ENCODE measurements at places on chromosomes 7 and 10. TPM values are rescaled to one million over a fixed set of nuclear protein-coding genes. Genes with fewer than 3 reads are reported as not detected.
A peak's percentile ranks its signal among the peaks of the same experiment; 100 is the strongest.

- H3K36me3 ChIP-seq: no peaks in the 10 kb centered on the region
- H3K4me3 ChIP-seq: no peak overlapping the region
- peaks cover 11% of the 10 kb centered on the region for H3K4me1 ChIP-seq
- DNase-seq: no peak
- H3K27me3 ChIP-seq: no peaks in the 10 kb centered on the region
- H3K27ac ChIP-seq: no peak overlapping the region
Observed at GRCh38 chr10:35480142-35480541, 125.0 kb upstream of the GJD4 start.

GRCh38 chr10:126073606-126074005 lies 177.2 kb downstream of the FANK1 start:
- no peaks in the 10 kb centered on the region for H3K27me3 ChIP-seq
- no peak overlapping the region for H3K4me3 ChIP-seq
- no peaks in the 10 kb centered on the region for H3K36me3 ChIP-seq
- no peaks in the 10 kb centered on the region for H3K4me1 ChIP-seq
- no peak overlapping the region for H3K27ac ChIP-seq
- no peak for DNase-seq

- H3K36me3 ChIP-seq: no peaks in the 10 kb centered on the region
- no peak for DNase-seq
- H3K27ac ChIP-seq: no peak overlapping the region
- no peak overlapping the region for H3K4me3 ChIP-seq
- H3K4me1 ChIP-seq: no peaks in the 10 kb centered on the region
Observed at GRCh38 chr10:129846991-129847391, 117.1 kb downstream of the EBF3 start.

DNA sequence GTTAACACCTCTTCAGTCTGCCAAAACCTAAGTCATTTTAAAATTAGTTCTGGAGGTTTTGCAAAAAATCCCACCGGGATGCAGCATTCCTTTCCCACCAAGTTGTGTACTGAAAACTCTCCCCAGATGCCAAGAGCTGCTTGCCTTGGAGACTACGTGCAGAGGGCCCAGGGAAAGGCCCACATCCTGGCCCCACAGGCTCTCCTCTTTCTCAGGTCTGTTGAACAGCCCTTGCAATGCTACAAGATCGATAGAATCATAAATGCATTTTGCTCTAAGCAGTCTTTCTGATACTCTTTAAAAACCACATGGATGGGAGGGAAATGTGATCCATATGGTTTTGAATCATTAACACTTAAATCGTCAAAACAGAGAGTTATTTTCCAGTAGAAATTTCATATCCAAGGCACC lies 126.7 kb upstream of the ZMIZ1 start:
- no peak overlapping the region for H3K4me3 ChIP-seq
- peaks cover 41% of the 10 kb centered on the region for H3K4me1 ChIP-seq
- H3K27ac ChIP-seq: no peak overlapping the region
- DNase-seq: no peak

- H3K27me3 ChIP-seq: no peaks in the 10 kb centered on the region
- no peak for DNase-seq
- no peak overlapping the region for H3K4me3 ChIP-seq
- H3K27ac ChIP-seq: no peak overlapping the region
Observed at GRCh38 chr7:47795631-47796030, 152.6 kb downstream of the PKD1L1 start.

DNA sequence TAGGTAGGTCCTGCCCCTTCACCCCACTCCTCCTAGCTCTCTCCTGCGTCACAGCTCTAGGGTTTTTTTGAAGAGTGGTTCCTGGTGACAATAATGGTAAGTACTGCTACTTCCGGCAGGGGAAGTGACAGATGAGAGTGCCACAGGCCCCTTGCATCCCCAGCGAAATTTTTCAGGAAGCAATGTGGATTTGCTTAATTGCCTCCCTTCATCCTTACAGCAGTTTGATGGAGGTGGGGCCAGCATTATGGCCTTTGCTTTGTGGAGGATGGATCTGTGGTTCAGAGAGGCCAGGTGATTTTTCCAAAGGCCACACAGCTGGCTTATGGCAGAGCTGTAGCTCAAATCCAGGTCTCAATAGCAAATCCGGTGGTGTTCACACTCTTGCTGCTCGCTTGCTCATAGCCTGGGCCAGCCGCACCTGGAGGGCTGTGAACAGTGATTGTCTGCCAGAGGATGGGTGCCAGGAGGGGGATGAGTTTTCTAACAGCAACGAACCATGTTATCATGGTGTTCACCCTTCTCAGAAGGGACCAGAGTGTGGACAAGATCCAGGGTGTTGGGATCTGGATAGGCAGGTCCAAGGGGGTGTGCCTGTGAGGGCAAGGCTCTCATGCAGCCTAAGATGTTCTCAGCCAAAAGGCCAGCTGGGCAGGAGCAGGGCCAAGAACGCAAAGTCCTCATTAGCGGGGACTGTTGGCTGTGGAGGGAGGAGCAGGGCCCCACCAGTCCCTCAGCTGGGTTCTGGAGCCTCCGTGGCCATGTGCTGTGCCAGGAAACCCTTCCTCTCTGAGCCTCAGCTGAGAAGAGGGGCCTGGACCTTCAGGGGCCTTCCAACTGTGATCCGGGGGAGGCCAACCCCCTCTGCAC lies 89.0 kb downstream of the EMX2 start:
- no peak for DNase-seq

- DNase-seq: no peak
- no peaks in the 10 kb centered on the region for H3K27me3 ChIP-seq
- peaks cover 14% of the 10 kb centered on the region for H3K4me1 ChIP-seq
- H3K36me3 ChIP-seq: no peaks in the 10 kb centered on the region
- no peak overlapping the region for H3K4me3 ChIP-seq
Observed at GRCh38 chr7:957418-958220, 3.1 kb upstream of the ADAP1 start.

- H3K27me3 ChIP-seq: no peaks in the 10 kb centered on the region
- H3K27ac ChIP-seq: no peak overlapping the region
- no peak overlapping the region for H3K4me3 ChIP-seq
- H3K4me1 ChIP-seq: no peaks in the 10 kb centered on the region
- no peak for DNase-seq
- no peaks in the 10 kb centered on the region for H3K36me3 ChIP-seq
Observed at GRCh38 chr10:122531939-122532338, 28.6 kb upstream of the DMBT1 start.

DNA sequence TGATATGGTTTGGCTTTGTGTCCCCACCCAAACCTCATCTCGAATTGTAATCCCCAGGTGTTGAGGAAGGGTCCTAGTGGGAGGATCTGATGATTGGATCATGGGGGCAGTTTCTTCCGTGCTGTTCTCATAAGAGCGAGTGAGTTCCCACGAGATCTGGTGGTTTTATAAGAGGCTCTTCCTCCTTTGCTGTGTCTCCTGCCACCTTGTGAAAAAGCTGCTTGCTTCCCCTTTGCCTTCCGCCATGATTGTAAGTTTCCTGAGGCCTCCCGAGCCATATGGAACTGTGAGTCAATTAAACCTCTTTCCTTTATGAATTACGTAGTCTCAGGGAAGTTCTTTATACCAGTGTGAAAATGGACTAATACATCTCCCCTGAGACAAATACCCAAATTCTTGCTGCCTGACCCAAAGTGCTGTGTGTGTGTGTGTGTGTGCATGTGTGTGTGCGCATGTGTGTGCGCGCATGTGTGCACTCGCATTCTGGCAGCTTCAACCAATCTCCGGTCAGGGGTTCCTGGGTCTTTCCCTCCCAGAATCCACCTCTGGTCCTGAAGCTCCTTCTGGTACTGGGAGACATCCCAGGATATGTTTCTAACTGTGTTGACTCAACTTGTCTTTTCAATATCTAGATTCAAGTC lies 98.1 kb upstream of the LRRC4 start:
- H3K4me3 ChIP-seq: no peak overlapping the region
- peak; percentile 77 for DNase-seq
- H3K27ac ChIP-seq: no peak overlapping the region

DNA sequence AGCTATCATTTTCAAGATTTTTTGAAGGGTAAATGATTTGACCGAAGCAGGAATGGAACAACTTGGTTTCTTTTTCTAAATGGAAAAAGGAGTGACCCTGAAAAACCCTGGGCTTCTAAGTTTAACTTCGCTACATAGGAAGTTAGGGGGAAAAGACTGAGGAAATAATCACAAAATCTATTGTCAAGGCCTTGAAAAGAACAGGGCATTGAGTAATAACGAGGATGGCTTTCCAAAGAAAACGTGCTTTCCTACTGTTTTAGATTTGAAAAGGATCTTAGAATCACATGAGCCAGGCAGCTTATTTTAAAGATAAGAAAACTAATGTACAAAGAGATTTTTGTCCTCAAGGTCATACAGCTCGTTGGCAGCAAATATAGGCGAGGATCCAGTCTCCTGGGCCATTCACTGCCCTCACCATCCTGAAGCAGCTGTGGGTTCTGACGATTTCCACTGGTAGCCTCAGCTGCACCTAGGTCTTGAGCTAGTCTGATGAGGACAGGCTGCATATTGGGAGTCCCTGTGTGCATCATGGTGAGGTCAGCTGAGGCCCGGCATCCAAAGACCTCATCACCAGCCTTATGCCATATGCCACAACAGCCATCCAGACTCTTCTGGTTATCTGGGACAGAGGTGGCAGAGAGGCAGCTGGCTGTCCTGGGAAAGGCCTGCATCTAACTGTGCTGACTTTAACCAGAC lies 384.7 kb upstream of the NRP1 start:
- H3K4me3 ChIP-seq: no peak overlapping the region
- peak overlapping the region; percentile 17 for H3K27ac ChIP-seq
- H3K36me3 ChIP-seq: no peaks in the 10 kb centered on the region
- DNase-seq: peak; percentile 60
- no peaks in the 10 kb centered on the region for H3K4me1 ChIP-seq

- no peak for DNase-seq
- no peak overlapping the region for H3K27ac ChIP-seq
- no peaks in the 10 kb centered on the region for H3K27me3 ChIP-seq
- H3K4me1 ChIP-seq: no peaks in the 10 kb centered on the region
- H3K4me3 ChIP-seq: no peak overlapping the region
- H3K36me3 ChIP-seq: no peaks in the 10 kb centered on the region
Observed at GRCh38 chr7:38375453-38375852, 102.0 kb upstream of the TARP start.

DNA sequence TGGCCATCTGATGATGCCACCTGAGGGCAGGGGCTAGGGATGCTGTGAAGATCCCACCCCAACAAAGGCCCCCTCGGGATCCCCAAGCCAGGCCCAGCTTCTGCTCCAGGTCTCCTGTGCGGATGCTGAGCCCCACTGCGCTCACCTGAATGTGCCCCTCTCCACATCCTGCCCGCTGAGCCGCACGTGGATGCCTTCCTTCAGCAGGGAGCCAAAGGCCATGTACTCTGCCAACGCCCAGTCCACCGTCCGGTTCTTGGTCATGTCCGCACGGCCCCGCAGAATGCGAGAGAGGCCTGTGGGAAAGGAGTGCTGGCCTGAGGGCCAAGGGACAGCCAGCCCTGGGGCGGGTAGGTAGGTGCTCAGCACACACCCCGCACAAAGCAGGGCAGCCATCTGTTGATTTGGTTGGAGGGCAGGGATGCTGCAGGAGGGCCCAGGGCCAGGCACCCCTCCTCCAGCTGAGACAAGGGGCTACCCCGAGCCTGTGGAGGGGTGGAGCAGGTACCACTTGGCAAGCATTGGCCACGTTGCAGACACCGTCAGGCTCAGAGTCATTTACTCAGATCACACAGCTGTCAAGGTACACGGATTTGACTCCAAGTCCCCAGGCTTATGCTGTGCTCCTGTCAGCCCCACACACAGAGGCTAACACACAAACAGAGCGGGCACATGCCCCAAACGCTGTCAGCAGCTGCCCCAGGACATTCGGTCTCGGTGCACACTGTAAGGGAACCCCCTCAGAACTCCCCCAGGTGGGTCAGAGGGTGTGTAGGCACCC lies 19.2 kb downstream of the OGDHL start:
- H3K36me3 ChIP-seq: no peaks in the 10 kb centered on the region
- H3K27me3 ChIP-seq: no peaks in the 10 kb centered on the region
- no peaks in the 10 kb centered on the region for H3K4me1 ChIP-seq
- H3K27ac ChIP-seq: no peak overlapping the region

GRCh38 chr10:76453332-76453731 lies 1021.9 kb downstream of the LRMDA start:
- H3K27ac ChIP-seq: no peak overlapping the region
- no peaks in the 10 kb centered on the region for H3K36me3 ChIP-seq
- no peak overlapping the region for H3K4me3 ChIP-seq

DNA sequence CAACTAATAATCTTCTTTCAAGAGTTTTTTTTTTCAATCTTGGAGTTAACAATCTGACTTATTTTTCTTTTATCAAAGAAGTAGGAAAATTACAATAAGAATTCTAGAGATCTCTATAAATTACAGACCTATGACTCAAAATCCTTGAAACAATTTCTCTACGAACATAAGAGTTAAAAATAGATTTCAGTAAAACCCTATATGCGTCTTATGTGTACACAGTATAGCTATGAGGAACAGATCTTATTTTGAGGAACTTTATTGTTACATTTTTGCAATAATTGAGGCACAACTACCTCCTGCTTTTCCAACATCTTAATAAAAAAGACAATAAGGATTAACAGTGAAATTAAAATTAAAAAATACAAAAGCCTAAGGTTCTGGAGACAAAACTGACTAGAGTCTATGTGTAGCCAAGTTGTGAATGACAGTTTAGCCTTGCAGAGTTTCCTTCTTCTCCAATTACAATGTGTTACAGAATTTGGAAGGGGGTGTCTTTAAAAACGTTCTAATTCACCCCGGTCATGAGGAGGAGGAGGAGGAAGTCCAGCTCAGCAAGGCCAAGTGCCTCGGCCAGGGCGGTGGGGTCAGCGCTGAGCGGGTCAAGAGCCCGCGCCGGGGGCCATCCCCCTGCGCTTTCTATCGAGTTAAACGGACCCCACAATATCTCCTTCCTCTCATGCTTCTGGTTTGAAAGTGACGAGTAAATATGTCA lies 40.5 kb downstream of the AMZ1 start:
- peak overlapping the region; percentile 12 for H3K4me3 ChIP-seq
- H3K36me3 ChIP-seq: peaks cover 45% of the 10 kb centered on the region
- peak overlapping the region; percentile 73 for H3K27ac ChIP-seq
- DNase-seq: no peak
- peaks cover 7% of the 10 kb centered on the region for H3K4me1 ChIP-seq
- H3K27me3 ChIP-seq: no peaks in the 10 kb centered on the region

Gene NOS3
- 19.0 TPM for total RNA-seq

Gene OSBPL3
- total RNA-seq: 2.6 TPM

Gene MSMB
- total RNA-seq: not detected

Gene LRRTM3
- 0.06 TPM for total RNA-seq

Gene ZPBP
- total RNA-seq: not detected

Gene HOXA3
- 16.2 TPM for total RNA-seq
